Activated T-cell treated with anti-CD3 and anti-CD28 coated beads, Interleukin-2, amount 50 U/mL, for 4 hours (primary cell): ENCODE measurements at places on chromosomes 3 and 15. TPM values are rescaled to one million over a fixed set of nuclear protein-coding genes. Genes with fewer than 3 reads are reported as not detected.

PLA2G4B gene
- 5.5 TPM for total RNA-seq

GRCh38 chr3:147371140-147371539 lies 35.2 kb downstream of the ZIC4 start:
- no peak for DNase-seq

TMCO5A gene
- not detected for total RNA-seq

GCSAM gene
- 2.0 TPM for total RNA-seq

MESP2 gene
- total RNA-seq = not detected

GRCh38 chr15:80576519-80577090 lies 118.5 kb upstream of the ABHD17C start:
- no peak for DNase-seq

ZPLD1 gene
- not detected for total RNA-seq

- DNase-seq = no peak
Observed at GRCh38 chr15:70375006-70375431, 277.3 kb upstream of the TLE3 start.
